ENCODE measurements at places on chromosomes 11 and 22. TPM values are rescaled to one million over a fixed set of nuclear protein-coding genes. Genes with fewer than 3 reads are reported as not detected.

Gene MMP8
- not detected for total RNA-seq

Gene KRTAP5-7
- total RNA-seq, result not detected

Gene FGF4
- not detected for total RNA-seq

Gene BIRC3
- total RNA-seq, result 51.8 TPM

Gene RIN1
- 31.6 TPM for total RNA-seq

Gene TRPM5
- not detected for total RNA-seq

Gene RASL10A
- 0.22 TPM for total RNA-seq

Gene SNX32
- 0.08 TPM for total RNA-seq

Gene TRIM22
- total RNA-seq, result 1.1 TPM

Gene BEST1
- total RNA-seq, result 4.6 TPM

Gene MS4A7
- not detected for total RNA-seq

Gene EHF
- 1.4 TPM for total RNA-seq

Gene OR52I2
- not detected for total RNA-seq

Gene CHRNA10
- 1.1 TPM for total RNA-seq

Gene ANKK1
- total RNA-seq, result 0.10 TPM

Gene BRD1
- total RNA-seq, result 16.6 TPM

Gene SSTR3
- not detected for total RNA-seq

Gene C1QTNF6
- total RNA-seq, result 8.3 TPM

Gene NEFH
- 0.19 TPM for total RNA-seq

Gene P2RX6
- total RNA-seq, result 0.29 TPM

Gene OR51B4
- not detected for total RNA-seq

Gene GAL3ST3
- total RNA-seq, result not detected

Gene OR4C45
- not detected for total RNA-seq

Gene TMEM121B
- total RNA-seq, result 0.16 TPM

Gene SCGB1D2
- total RNA-seq, result not detected

Gene OSM
- not detected for total RNA-seq

Data from A549 treated with AZD2906 at 1 μM for 4 hours (cell line).